ENCODE measurements at places on chromosomes 6 and 20.
A peak's percentile ranks its signal among the peaks of the same experiment; 100 is the strongest.

DNA sequence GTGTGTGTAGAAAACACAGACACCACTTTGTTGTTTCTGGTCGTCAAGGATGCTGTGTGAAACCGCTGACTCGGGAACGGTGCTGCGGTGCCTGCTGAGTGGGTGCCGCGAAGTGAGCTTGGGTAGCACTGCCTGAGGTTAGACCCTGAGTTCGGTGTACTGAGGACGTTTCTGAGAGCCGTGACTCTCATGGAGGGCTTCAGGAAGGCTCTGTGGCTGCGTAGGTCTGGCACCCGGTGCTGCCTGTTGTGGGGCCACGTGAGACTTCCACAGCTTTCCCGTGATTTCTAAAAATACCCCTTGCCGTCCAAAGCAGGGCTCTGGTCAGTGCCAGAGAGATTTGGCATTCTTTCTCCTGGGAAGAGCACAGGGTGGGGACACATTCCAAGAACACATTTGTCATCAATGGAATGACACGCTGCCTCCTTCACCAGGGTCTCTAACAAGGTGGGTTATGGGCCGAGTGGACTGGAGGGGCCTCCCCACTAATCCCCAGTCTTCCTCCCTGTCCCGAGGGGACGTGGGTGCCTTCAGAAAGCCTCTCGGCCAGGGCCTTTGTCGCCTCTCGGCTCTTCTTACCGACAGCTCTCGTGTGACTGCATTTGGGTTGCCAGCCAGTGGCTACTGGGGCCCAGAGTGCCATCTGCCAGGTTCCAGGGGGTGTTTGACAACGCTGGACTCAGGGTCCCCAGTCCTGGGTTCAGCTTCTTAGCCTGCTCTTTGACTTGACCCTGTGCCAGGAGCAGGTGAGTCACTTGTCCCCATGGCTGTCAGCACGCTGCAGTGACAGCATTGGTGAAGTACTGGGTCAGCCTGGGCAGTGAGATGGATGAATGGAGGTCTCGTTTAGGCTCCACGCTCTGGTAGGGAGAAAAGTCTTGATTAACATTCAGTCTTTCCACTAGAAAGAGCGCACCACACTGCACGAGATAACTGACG lies 62.2 kb downstream of the SYNJ2 start:
- DNase-seq = no peak

DNA sequence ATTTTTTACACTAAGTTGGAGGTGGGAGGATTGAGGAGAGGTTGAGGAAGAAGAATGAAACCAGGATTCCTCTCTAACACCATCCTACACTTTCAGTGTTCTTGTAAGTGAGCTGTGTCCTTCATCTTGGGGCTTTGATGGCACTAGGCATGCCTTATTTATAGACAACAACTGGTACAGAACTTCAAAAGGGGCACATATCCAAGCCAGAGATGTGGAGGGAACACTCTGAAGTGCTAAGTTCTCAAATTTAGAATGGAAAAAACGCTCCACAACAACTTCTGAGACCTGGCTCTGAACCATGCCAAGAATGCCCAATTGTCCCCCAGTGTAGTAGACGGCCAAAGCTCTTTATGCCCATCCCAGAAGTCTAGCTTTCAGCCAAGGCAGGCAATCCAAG lies 16.2 kb upstream of the PKHD1 start:
- no peak for DNase-seq

GRCh38 chr20:37627060-37627766 lies 66.6 kb upstream of the CTNNBL1 start:
- DNase-seq = peak; percentile 72

DNA sequence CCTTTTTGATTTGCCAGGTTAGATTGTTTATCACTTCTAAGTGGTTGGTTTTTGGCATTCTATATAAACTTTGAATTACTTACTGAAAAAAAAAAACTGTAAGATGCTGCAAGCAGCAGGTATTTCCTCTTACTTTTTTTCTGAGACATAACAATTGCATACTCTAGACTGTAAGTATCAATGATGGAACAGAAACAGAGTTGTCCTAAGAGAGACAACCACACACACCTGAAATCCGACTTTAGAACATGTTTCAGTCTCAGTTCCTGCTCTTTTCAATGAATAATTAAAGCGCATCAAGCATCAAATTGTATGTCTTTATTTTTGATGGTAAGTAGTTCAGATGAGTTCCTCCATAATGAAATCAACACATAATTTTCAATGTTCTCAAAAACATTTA lies 105.3 kb upstream of the KHDRBS2 start:
- no peak for DNase-seq

GRCh38 chr20:24785141-24786110 lies 163.6 kb upstream of the CST7 start:
- no peak for DNase-seq

DNA sequence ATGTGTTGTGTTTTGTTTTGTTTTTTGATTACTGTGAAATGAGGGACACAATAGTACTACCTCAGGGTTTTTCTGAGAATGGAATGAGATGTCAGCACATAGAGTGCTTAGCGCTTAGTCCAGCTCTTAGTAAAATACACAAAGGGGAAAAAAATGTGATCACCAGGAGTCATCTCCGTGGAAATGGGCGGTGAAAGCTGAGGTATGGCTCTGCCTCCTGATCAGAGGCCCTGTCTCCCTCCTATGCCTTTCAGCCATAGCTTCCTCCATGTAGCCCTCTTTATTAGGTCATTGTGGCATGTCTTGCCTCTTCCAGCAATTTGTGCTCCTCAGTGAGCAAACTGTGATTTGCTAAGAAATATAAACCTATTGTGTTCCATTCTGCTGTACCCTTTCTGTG lies 13.0 kb downstream of the PSMF1 start:
- DNase-seq = no peak

GRCh38 chr6:24721461-24722215 lies 2.7 kb upstream of the C6orf62 start:
- DNase-seq = no peak

- DNase-seq = no peak
Observed at GRCh38 chr6:71250099-71250602, 38.5 kb upstream of the OGFRL1 start.

DNA sequence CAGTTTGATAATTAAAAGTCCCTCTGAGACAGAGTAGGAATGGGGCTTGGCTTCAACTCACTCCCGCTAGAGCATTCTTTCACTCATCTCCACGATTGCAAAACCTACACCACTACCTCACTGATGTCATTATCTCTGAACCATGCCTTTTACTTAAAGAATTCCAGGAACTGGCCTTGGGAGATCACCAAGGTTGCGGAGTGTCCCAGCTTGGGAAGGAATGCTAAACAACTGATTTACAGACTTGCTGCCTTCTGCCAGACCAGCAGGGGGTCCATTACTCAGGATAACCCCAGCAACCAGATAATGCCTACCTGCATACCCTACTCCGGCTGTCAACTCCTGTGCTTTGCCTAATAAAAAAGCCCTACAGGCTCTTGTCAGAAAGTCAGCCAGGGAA lies 102.2 kb upstream of the RALGAPA2 start:
- no peak for DNase-seq

DNA sequence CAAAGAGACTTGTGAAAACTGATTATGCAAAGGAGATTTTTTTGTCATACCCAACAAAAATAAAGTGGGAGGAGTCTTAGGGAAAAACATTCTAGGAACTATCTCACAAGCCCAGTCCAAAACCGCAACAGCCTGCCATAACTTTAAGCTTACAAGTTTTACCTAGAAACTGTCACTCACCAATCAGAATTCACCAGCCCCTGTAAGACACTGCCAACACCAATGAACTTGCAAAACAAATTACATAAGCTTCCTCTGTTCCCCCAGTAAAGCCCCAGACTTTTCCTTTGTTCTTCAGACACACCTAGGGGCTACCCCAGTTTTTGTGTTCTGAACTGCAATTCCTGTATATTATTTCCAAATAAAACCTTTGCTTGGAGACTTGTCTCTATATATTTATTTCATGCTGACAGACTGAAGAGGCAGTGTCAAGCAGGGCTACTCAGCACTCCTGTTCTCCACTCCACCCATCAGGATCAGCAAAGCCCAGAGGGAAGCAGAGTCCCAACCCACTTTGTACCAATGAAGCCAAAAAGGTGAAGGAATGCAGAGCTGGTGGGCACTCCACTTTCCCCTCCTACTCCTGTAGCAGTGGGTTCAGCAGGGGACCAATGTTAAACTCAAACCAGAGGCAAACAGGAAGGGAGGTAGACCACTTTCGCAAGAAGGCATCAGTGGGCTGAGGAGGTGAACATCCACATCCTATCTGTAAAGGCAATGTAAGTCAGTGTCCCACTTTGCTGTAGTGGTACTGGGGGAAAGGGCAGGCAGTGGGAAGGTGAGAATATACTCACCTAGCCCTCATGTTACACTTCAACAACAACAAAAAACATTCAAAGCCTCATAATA lies 142.5 kb upstream of the RUNX2 start:
- no peak for DNase-seq

- no peak for DNase-seq
Observed at GRCh38 chr6:190596-191395, 101.5 kb upstream of the DUSP22 start.

- no peak for DNase-seq
Observed at GRCh38 chr6:119466226-119466625, 116.7 kb upstream of the MAN1A1 start.

Measured in neural crest cell (in vitro differentiated cells).